Activated gamma-delta T cell treated with Interleukin-2 at 50 U/mL for 16 hours (primary cell): ENCODE measurements at places on chromosomes 13 and 19.

DNA sequence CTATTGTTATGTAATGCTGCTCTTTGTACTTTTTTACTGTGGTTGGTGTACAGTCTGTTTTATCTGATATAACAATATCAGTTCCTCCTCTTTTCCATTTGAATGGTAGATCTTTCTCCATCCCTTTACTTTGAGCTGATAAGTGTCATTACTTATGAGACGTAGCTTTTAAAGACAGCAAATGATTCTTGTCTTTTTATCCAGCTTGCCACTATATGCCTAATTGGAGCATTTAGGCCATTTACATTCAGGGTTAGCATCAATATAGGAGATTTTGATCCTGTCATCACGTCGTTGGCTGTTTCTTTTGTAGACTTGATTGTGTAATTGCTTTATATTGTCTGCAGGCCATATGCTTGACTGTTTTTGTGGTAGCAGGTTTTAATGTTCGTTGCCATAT, 894.2 kb upstream of the ATXN8OS start:
- no peak for DNase-seq

- no peak for DNase-seq
Measured at GRCh38 chr13:93450191-93450621, 223.6 kb downstream of the GPC6 start.

DNA sequence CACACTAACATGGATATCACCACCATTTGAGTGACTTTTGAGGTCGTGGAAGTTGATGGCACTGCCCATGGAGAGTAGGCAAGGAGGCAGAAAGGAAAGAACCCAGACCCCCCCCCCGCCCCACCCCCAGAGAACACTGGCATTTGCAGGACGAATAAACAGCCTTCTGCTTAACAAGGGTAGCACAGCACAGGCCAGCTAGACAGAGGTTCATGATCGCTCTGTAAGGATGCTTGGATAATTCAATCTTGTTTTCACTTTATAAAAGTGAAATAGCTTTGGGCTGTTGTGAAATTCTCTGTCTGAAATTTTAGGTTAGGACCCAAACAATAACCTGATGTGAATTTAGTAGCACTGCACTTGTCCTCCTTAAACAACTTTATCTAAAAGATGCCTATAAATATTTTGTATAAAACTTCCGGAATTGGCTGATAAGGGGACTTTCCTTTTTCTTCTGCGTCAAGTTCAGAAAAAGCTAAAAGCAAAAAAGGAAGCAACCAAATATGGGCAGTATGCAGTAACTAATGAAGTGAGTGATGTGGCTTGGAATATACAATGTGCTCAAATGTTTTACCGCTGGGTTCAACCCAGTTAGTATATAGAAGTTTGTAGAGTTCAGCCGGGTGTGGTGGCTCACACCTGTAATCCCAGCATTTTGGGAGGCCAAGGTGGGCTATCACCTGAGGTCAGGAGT, 163.7 kb downstream of the SHISA2 start:
- DNase-seq = no peak

DNA sequence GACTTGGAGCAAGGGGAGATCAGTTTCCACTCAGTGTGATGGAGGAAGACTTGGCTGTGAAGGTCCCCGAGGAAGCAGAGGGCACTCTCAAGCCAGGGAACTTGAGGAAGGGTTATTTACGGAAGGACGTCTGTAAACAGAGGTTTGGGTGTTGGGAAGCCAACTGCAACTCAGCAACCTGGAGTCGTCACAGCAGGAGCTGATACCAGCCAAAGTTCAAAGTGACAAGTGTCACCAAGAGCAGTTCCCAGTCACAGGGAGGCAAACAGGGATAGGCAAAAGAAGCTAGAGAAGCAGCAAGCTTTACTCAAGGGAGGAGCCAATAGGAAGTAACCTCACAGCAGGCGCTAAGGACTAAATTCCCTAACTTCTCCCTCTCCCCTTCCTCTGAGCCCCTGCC, 205.5 kb downstream of the EFNB2 start:
- no peak for DNase-seq
